ENCODE measurements at places on chromosomes 4 and X.

- no peak for DNase-seq
Observed at GRCh38 chr4:147723326-147723725, 8.6 kb upstream of the ARHGAP10 start.

DNA sequence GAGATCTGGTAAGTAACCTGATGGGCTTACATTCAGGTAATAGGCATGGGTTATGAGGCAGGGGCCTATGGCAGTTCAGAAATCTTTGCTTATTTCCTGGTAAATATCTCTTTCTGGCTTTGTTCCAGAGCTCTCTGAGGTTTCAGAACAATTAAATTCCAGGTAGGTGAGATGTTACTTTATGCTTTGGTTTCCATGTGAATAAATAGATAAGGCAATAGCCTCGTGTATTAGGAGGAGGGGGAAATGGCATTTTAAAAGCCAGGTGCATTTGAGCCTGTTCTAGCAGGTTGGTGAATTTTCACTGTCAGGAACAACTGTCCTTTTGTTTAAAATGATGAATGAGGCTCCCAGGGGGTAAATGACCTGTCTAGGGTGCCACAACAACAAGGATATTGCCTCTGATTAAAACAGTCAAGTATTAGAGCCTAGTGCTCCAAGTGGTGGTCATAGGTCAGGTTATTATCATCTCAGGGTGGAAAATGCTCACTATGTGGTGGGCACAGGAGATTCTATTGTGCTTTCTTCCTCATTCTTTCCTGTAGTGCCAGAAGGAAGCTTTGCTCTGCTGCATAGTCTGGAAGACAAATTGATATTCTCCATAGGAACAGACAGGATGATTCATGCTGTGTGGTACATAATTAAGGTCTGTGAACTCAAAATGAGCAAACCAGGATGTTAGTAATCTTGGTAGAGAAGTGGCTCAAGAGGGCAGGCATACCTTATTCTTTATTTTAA is 296.2 kb downstream of the INPP4B start:
- DNase-seq = no peak

DNA sequence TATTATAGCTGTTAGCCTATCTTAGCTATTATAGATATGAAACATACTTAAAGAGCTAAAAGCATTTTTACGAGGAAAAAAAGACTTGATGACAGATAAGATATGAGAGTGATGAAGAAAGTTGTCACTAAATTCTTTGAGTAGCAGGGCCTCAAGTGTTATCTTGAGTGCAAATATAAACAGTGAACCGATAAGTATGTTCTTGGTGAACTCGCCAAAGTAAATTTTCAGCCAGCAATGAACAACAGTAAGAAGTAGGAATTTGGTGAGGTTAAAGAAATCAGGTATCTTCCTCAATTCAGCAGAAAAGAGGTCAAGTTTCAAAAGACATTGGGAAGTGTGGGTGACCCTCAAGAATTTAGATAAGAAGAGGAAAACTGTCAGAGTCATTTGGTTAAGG is 471.8 kb upstream of the FTHL17 start:
- DNase-seq = no peak

- no peak for DNase-seq
Observed at GRCh38 chrX:154748712-154749339, 2.1 kb downstream of the GAB3 start.

- no peak for DNase-seq
Observed at GRCh38 chr4:133559987-133560386, 410.9 kb downstream of the PCDH10 start.

DNA sequence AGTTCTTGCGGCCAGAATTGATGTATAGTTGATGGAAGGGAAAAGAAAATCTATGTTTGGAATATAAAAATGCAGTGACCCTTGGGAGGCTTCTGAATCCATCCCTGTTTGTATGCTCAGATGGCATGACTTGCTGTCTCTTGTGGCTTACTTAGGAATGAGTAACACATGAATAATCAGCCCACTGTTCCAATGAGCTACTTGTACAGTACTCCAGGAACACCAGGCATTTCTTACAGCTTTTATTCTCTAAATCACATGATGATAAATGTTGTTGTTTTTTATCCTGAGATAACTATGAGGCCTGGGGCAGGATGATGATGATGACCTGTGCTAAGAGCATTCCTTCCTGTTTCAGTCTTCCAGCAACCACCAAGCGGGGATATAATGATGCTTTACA is 18.9 kb downstream of the TMPRSS11E start:
- DNase-seq = no peak

- DNase-seq = no peak
Observed at GRCh38 chr4:58136604-58137003, 1026.4 kb upstream of the IGFBP7 start.

DNA sequence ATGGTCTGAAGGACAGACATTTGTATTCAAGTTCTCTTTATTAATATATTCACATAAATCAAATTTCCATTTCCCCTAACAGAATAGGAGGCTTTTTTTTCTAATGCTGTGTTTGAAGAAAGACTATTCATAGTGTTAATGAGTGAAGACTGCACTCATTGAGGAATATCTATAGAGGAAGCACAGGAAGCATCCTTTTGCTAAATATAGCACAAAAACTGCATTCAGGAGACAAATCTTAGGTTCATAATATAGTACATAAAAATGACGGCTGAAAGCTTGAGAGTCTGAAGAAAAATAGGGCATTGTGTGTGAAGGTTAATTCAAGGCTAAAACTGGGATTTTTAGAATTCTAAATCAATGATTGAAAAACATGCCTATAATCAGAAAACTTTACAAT is 50.4 kb upstream of the ANKRD50 start:
- DNase-seq = no peak

GRCh38 chr4:14841801-14842768 is 160.2 kb upstream of the CPEB2 start:
- no peak for DNase-seq
